ENCODE measurements at places on chromosomes 12 and 14.

GRCh38 chr12:51389302-51389999 is 1.8 kb downstream of the GALNT6 start:
- no peak for DNase-seq

DNA sequence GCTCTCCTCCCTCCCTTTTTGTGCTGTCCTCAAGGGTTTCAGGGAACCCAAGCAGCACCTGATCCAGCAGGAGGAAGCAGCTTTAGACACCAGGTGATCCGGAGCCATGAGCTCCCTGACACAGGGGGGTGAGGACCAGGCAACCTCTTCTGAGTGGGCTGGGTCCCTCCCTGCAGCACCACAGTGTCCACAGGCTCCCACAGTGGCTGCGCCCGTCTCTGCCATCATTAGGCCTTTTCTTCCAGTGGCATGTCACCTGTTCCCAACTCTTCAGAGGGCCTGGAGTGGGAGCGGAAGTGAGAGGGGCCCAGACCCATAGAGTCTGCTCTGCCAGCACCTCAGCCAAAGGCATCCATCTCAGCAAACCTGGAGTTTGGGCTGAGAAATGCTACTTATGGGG is 421 bp upstream of the KRT76 start:
- DNase-seq = no peak

DNA sequence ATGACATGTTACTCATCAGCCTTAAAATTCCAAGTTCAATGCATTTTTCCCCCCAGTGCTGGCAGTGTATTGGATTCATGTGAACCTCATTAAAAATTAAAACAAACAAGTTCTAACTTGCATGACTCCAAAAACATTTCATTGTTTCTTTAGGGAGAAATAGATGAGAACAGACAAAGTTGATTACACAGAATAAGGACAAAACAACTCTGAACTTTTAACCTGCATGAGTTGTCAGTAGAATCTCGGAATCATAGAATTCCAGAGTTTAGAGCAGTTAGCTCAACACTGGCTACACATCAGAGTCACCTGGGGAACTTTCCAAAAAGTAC is 127.5 kb downstream of the TMX1 start:
- DNase-seq = no peak

DNA sequence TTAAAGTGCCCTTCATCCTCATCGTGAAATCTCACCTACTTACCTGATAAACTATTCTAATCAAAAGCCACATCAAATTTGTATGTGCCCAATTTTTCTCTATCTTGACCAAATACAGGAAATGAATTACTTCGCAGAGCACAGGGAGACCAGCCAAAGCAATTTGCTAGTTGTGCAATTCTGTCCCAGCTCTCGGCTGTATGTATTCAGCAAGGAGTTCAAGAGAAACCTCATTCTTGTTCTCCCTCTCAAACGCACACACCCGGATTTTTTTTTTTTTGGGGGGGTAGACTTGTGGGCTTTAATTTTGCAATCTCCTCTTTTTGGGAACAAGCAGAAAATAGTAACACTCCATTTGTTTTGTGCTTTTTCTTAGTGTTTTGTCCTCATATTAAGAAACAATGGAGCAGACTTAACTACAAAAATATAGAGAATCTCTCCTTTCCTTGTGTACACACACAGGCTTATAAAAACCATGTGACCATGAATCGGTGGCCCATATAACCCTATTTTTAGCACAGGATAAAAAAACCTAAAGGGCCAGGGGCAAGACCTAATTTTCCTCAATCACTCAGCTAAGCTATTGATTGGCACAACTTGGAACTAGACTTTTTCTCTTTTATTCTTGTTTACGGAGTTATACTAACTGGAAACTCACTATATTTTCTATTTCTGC is 64.2 kb downstream of the MBIP start:
- no peak for DNase-seq

DNA sequence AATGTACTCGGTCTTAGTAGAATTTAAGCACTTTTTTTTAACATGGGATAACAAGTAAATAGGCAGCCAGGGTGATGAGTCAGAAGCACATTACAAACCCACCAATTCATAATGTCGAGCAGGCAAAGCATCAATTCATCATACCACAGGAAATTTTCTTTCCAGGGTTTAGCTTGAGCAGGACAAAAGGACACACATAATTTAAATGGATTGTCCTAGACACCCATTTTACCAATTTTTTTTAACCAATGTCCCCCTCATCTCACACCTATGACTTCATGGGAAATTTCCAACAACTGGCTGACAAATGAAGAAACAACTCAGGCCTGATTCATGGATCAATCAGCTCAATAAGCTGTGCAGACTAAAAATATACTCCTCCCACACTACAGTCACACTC is 58.8 kb upstream of the FOXG1 start:
- DNase-seq = no peak

- DNase-seq = peak; percentile 28
Measured at GRCh38 chr14:75279153-75279762, 630 bp downstream of the FOS start.

GRCh38 chr14:105168496-105168978 is at the start of gene JAG2:
Gene JAG2 (minus strand): TSS chr14:105168776. CDS start chr14:105168420, 356 bp downstream.
- peak; percentile 33 for DNase-seq

DNA sequence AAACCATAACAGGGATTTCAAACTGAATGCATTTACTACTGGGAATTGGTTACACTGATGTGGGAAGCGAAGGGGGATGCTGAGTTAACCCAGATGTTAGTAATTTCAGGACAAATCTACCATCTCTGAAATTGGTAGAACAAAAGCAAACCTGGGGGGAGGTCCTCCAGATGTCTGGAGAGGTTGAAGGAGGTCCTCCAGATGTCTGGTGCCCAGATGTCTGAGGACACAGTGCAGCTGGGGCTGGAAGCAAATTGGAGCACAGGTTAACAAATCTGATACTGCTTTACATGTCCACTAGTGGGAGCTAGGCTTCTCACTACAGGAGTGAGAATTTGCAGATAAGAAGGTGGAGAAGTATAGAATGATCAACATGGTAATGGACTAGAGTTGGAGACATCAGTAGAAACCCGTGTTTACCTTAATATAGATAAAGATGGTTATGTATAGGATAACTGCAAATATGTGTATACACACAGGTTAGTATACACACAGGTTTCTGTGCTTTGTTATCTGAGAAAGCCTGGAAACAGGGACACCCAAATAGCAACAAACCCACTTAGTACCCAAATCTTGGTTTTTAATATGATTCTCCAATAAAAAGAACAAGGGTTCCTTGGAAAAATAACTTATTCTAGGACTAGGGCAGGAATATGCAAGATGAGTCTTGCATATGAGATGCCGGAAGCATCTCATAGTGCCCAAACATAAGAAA is 162.5 kb downstream of the C12orf50 start:
- no peak for DNase-seq

Measured in stimulated activated CD8-positive, alpha-beta memory T cell treated with anti-CD3 and anti-CD28 coated beads, Interleukin-2, amount 100 ng/mL, for 48 hours (primary cell).